ENCODE measurements at places on chromosomes 1 and 21.

GRCh38 chr1:26225033-26225831 is 8.8 kb upstream of the CEP85 start:
- peak; percentile 66 for DNase-seq

- peak; percentile 31 for DNase-seq
Observed at GRCh38 chr1:206012086-206012859, 9.1 kb upstream of the RAB7B start.

- no peak for DNase-seq
Observed at GRCh38 chr1:199322278-199322677, 683.4 kb downstream of the PTPRC start.

DNA sequence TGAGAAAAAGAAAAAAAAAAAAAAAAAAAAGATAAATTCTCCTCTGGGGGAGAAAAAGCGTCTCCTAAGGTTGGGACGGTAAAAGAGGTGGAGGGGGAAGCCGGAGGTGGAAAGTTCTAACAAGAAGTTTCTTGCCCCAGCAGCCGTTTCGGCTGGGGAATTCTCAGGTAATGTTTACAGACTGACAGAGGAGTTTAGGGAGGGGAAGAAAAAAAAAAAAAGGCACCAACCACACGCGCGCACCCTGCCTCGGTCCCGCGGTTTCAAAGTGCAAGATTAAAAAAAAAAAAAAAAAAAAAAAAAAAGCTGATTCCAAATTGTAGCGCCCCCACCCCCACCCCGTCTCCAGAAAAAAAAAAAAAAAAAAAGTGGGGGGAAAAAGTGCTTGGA is 504 bp downstream of the DHRS3 start:
- peak; percentile 36 for DNase-seq

DNA sequence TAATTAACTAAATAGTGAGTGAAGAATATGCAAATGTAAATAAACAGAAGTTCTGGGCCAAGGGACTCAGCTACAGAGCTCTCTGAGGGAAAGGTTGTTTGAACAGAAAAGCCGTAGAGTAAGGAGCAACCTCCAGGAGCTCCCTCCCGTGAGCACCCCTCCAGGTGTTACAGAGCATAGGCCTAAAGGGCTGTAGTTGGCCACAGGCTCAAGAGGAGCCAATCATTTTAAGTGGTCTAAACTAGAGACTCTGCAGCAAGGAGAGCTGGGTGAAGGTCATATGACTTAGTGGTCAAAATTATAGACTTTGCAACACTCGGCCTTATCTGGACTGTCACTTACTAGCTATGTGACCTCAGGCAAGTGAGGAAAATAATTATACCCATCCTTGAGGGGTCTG is 19.1 kb upstream of the RXRG start:
- no peak for DNase-seq

- no peak for DNase-seq
Observed at GRCh38 chr1:196897158-196897828, 9.4 kb downstream of the CFHR4 start.

DNA sequence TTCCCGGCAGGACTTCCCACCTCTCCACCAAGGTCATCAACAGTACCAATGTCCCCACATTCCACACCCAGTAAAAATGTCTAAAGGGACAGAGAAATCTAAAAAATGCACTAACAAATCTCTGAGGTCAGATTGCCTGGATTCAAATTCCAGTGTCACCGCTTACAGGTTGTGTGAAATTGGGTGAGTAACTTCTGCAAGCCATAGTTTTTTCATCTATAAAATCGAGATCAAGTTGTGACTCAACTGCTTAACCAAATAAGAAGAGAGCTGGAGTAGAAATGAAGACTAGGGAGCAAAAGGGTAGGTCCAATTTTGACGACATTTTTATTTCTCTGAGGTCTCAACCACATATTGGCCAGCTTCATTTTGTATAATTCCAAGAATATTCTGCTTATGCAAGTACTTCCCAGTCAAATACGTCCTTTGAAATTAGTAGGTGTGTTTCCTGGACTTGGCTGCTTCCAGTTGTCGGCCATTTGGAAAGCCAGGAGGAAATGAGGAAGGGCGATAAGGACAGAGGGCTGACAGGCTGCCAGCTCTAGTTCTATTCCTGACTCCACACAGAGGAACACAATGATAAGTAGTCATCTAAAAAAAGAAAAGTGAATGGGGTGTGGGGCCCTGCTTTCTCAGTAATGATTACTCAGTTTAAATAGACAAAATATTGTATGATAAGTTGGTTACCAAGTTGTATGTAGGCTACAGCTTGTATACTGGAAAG is 57.7 kb upstream of the ZC3H11B start:
- no peak for DNase-seq

GRCh38 chr21:34670962-34671348 is 2.2 kb downstream of the CLIC6 start:
- DNase-seq = no peak

Measured in activated CD4-positive, alpha-beta T cell treated with anti-CD3 and anti-CD28 coated beads for 48 hours (primary cell).